NCI-H446 treated with DMSO at 0.1 percent for 48 hours (cell line): ENCODE measurements at places on chromosomes 6 and 20.

DNA sequence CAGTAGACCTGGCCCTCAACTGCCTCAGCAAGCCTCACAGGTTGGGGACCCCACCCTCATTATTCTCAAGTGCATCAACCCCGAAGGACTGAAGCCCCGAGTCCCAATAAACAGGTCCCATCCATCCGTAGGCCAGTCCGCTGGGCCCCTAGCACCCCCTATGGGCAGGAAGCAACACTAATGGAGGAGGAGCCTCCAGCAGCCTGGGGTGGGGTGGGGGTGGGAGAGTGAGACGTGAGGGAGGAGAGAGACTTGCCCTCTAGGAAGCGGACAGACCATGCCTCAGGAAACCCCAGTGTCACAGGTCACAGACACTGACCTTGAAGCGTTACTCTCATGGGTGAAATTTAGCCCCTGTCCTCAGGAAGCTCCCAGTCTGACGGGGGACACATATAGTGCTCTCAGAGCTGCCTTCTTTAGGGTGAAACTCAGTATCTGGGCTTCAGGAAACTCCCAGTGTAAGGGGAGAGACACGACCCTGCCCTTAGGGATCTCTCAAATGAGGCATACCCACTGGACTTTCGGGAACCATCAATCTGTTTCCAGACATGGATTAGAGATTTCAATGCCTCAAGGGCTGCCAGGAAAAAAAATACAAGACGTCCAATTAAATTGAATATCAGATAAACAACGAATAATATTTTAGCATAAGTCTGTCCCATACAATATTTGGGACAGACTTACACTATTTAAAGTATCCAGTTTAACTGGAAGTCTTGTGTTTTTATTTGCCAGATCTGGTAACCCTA lies 125.8 kb downstream of the MRPL14 start:
- DNase-seq = no peak

- no peak for DNase-seq
These were observed 31.2 kb downstream of the FAM83B start for GRCh38 chr6:54877713-54878317.

GRCh38 chr20:41848180-41848579 lies 230.0 kb upstream of the CHD6 start:
- DNase-seq = no peak

GRCh38 chr6:31190488-31190887 lies 20.0 kb upstream of the POU5F1 start:
- no peak for DNase-seq

GRCh38 chr6:159695984-159696383 lies 2.9 kb upstream of the SOD2 start:
- DNase-seq = no peak

- no peak for DNase-seq
These were observed 601.9 kb downstream of the HTR1B start for GRCh38 chr6:76861403-76861802.

DNA sequence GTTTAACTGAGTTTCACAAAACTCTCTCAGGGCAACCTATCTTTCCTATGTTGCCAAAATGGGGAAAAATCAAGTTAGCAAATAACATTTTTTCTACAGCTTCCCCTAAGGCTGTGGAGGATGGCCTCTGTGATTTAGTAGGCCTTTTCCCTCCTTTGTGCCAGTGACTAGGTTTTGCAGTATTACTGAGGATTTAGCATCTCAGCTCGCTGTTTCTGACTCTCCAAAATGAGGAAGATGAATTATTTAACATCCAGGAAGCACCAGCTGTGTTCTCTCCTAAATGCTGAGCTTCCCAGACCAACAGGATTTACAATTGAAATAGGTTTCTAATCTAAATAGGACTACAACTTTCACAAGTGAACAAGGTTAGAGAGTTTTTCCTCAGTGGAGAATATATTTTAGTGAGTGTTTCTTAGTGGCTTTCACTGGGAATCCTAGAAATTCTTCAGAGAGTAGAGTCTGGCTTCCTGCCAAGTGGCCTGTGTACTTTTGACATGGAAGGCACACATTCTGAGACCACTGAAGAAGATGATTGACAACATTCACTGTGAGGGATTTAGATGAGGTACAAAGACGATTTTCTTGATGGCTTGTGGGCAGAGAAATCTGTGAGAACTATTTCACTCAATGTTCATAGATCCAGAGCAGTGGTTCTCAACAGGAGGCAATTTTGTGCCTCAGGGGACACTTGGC lies 62.4 kb downstream of the PTCHD4 start:
- no peak for DNase-seq

DNA sequence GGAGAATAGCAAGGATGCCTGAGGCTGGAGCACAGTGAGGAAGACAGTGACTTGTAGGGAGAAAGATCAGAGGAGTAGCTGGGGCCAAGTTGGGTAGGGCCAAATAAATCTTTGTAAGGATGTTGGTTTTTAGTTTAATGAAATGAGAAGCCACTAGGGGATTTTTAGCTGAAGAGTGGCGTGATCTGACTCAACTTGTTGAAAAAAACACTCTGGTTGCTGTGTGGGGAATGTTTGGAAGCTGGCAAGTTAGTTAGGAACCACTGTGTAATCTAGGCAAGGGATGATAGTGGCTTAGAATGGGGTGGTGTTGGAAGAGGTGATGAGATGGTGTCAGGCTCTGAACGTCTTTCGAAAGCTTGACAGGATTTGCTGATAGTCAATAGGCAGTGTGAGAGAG lies 176.1 kb upstream of the HDDC2 start:
- no peak for DNase-seq

DNA sequence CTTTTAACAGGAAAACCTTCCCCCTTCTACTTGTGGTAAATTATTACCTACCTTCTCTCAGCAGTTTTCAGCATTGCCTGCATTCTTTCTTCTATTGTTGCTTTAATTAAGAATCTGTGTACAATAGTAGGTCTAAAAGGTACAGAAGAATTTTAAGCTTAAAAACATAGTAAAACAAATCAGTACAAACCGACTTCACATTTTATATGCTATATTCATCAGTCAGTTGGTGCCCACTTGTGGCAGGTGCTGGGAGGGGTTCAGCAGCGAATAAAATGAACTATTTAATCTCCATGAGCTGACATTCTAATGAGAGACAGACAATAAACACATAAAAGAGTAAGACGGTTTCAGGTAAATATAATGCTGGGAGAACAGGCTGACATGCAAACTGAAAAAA lies 73.4 kb upstream of the FBXO30 start:
- no peak for DNase-seq

GRCh38 chr6:111687652-111688051 lies 82.0 kb upstream of the TRAF3IP2 start:
- DNase-seq = no peak

DNA sequence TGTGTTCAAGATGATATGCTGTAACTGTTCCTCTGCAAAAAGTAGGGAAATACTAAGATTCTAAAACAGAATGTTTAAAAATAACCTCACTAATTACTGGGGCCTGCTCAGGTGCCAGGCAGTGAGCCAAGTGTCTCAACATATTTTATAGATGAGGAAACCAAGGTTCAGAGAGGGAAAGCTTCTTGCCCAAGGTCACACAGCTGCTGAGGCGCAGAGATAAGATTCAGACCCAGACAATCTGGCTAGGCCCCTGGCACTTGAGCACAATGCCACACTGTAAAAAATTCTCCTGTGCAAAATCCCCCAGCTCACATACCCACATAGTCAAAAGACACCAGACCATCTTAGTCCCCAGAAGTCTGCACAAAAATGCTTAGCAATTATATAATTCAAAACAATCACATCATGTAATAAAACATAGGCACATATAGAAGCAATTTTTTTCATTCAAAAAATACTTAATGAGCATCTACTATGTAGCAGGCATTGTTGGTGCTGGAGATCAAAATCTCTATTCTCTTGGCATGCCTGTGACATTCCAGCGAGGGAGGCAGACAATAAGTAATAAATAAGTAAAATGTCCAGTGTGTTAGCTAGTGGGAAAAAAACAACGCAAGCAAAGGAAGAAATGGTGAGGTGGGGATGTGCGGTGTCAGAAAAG lies 10.3 kb downstream of the PREX1 start:
- DNase-seq = no peak

- no peak for DNase-seq
These were observed 665.2 kb downstream of the DOK5 start for GRCh38 chr20:55140631-55141030.

GRCh38 chr6:34638834-34639736 lies 57.5 kb downstream of the ILRUN start:
- no peak for DNase-seq

- no peak for DNase-seq
These were observed 193.3 kb upstream of the HTR1E start for GRCh38 chr6:86744048-86744447.

- DNase-seq = no peak
These were observed 39.7 kb downstream of the TAF4 start for GRCh38 chr20:62025832-62026563.

DNA sequence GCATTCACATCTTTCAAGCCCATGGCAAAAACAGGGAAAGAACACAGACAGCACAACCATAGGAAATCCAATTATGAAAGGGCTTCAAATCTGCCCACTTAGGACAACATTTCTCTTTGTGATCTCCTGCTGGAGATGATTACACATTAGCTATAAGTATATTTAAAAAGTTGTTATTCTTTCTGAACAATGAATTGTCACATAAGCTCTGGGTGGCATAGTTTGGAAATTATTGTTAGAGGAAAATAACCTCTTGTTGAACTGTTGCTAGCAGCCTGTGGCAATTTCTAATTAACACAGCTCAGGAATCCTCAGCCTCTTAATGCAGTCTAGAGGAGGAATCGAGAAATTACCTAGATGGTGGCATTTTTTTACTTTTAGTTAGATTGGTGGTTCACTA lies 54.9 kb downstream of the BCAS1 start:
- DNase-seq = no peak

DNA sequence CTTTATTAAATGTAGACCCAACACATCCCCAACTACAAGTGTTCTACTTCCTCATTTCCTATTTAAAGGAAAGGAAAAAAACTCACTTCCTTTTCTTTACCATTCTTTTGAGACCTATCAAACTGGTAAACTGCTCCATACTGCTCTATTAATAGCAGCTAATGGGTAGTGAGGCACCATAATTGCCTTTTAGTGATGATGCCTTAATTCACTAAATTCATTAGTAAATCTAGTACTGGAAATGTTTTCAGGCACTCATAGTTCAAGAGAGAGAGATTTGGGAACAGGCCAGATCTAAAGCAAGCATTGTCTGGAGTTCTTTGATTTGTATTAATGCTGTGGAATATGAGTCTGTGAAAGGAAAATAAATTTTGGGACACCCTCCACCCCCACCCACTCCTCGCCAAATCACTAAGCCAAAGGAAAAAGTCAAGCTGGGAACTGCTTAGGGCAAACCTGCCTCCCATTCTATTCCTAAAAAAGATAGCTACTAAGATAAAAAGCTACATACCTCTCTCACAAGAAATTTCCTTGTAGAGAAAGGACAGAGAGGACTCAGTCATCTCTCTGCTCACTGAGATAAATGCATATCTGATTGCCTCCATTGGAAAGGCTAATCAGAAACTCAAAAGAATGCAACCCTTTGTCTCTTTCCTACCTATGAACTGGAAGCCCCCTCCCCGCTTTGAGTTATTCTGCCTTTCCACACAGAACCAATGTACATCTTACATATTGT lies 13.6 kb upstream of the IBTK start:
- DNase-seq = no peak

DNA sequence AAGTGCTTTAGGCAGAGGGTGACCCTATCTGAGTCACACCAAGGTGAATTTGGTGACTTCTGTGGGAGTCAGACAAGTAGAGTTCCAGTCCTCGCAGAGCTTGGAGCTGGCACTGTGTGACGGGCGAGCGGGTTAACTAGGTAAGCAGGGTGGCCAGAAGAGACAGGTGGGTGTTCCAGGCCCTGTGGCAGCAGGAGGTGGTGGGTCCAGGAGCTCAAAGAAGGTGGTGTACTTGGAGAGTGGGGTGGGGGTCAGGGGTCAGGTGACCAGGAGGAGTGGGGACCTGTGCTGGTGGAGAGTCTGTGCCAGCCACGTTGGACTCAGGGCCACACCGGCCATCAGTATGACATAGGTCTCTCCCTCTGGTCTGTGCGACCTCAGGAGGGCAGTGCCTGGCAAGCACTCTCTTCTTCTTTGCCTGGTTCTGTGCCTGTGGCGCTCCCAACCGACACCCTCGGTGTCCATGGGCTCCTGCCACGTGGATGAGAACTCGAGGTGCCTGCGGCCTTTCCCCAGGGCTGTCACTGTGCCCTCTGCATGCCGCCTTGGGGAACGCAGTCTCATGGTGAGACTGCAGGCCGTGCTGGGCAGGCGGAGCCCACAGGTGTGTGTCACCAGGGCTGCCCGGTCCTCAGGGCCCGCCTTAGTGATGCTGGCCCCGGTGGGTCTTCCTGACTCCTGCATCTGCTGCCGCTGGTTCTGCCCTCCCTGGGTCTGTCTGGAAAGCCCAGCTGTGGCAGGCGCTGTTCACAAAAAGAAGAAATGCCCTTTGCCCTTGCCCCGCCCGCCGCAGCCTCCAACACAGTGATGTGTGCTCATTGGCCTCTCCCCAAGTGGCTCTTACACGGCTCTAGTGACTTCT lies 1.6 kb downstream of the MRGBP start:
- no peak for DNase-seq

- DNase-seq = no peak
These were observed 1.7 kb downstream of the BNIP5 start for GRCh38 chr6:36334832-36335459.
